ENCODE measurements at places on chromosomes 2 and 18.

DNA sequence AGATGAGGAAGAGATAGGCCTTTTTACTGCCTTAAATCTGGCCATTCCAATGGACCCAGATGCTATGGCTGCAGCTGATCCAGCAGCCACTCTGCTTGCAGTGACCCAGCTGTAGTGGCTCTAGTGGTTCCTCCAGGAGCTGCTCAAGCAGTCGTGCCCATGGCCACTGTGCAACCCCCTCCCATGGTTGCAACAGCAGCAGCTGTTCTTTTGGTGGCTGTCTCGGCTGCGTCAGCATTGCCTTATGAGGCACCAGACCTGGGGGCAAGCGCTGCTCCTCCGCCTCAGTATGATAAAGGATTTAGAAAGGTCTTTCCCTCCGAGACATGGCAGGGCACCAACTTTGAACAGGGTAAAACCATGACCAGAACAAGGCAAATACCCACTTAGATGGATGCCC lies 384.9 kb upstream of the DCC start:
- no peak for DNase-seq

DNA sequence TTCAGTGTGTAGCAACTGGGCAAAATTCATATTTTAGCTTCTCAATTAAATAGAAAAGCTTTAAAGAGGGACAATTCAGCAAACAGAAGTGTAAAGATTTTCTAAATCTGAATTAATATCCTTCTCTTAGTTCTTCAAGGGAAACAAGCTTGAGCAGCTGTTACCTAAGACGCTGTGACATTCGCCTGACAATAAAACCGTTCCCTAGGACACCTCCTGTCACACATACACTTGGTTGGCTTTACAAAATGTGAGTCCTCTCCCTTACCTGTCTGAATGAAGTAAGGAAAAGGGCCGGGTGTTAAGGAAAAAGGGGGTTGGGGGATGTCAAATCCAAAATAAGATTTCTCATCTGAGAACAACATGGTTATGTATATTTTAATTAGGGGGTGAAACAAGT lies 2.1 kb downstream of the SERTAD2 start:
- no peak for DNase-seq

- no peak for DNase-seq
Observed at GRCh38 chr2:148885209-148885608, 10.2 kb downstream of the KIF5C start.

DNA sequence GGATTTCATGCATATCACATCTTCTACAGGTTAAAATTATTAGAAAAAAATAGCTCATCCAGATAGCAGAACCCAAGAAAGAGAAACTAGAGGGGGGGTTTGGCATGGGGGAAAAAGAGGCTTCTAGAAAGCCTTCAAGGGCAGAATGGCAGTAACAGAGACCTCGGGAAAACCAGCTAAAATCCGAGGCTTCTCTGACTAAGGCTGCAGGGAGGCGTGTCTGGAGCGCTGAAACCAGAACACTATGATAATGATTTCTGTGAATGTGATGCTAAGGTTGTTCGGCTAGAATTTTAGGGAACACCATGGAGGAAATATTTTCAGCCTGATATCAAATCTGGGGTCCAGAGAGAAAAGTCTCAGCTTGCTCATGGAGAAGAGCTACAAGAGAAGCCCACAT lies 73.0 kb downstream of the ATP8B1 start:
- DNase-seq, result no peak

DNA sequence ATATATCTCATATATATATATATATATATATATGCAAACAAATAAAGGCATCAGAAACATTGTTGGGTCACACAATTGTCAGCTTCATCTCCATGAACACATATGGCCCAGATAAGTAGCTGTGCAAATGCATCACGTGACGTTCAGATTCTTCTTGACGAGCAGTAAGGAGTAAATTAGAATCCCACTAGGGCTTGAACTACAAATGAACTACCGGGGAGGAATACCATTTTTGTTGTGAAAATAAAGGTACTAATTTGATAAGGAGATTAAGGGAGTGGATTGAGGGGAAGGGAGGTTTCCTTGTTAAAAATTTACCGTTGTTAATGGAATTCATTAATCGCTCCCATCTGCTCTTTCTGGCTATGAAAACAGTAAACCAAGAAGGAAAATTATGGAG lies 186.5 kb upstream of the COPS8 start:
- no peak for DNase-seq
